Transverse colon (tissue), 4 donors: ENCODE measurements at places on chromosomes 7 and 10. TPM values are rescaled to one million over a fixed set of nuclear protein-coding genes. Genes with fewer than 3 reads are reported as not detected.

DNA sequence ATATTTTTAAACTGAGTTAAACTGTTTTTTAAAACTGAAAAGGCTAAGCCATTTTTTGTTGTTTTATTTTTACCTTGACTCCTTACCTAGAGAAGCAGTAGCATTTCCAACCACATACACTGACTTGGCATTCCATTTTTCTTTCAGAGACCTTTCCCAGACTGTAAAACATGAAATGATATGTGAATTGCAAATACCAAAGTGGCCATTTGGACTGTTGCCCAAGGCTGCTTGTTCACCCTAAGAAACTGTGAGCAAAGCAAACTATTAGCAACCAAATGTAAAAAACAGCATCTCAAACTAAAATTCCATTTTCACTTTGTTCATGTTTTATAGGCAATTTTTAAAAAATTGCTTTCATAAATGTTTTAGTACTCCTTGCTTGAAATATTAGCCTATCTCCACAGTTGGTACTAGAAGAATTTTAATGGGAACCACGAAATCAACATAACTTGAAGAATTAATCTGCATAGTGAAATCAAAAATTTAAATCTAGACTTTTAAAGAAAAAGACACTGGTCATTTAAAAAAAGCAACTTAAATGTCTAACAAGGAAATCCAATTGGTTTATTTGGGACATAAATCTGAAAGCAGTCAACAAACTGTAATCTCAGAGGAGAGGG lies 10.8 kb downstream of the UROS start:
- no peaks in the 10 kb centered on the region for H3K27me3 ChIP-seq
- no peak overlapping the region for H3K4me3 ChIP-seq
- no peak for DNase-seq
- H3K36me3 ChIP-seq, result peaks cover 22% of the 10 kb centered on the region
- no peaks in the 10 kb centered on the region for H3K4me1 ChIP-seq
- no peak overlapping the region for H3K27ac ChIP-seq

- no peak overlapping the region for H3K4me3 ChIP-seq
- H3K4me1 ChIP-seq, result no peaks in the 10 kb centered on the region
- H3K36me3 ChIP-seq, result no peaks in the 10 kb centered on the region
- DNase-seq, result no peak
- H3K27me3 ChIP-seq, result no peaks in the 10 kb centered on the region
Measured at GRCh38 chr10:114905450-114905849, 32.5 kb upstream of the TRUB1 start.

DNA sequence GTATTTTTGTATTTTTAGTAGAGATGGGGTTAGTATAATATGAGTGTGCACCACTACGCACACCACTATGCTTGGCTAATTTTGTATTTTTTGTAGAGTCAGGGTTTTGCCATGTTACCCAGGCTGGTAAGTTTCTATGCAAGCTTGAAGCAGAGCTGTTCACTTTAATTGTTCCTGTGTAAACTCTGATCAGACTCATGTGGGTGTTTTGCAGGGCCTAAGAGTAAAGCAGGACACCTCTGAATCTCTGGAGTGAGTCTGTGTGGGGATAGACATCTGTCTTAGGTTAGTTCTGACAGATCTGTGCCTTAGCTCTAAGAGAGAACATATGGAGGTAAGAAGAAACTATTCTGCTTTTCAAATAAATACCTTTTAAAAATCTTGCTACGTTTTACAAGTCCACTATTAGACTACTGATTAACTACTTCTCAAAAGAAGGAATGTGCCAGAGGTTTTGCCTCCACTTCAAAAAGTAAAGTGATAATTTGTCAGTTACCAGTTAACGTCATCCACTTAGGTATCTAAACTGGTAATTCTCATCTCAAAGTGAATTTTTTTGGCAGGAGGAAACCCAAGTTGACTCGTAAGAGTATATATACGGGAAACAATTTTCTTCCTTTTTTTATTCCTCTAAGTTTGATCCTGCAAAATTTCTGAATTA lies 1.1 kb downstream of the COL17A1 start:
- H3K27ac ChIP-seq, result no peak overlapping the region
- no peaks in the 10 kb centered on the region for H3K36me3 ChIP-seq
- H3K4me3 ChIP-seq, result no peak overlapping the region
- no peaks in the 10 kb centered on the region for H3K27me3 ChIP-seq
- DNase-seq, result no peak
- no peaks in the 10 kb centered on the region for H3K4me1 ChIP-seq

GRCh38 chr7:139044813-139045794 lies 9.3 kb upstream of the ZC3HAV1L start:
- no peaks in the 10 kb centered on the region for H3K27me3 ChIP-seq
- H3K36me3 ChIP-seq, result peaks cover 23% of the 10 kb centered on the region
- no peak for DNase-seq
- H3K4me1 ChIP-seq, result no peaks in the 10 kb centered on the region
- no peak overlapping the region for H3K27ac ChIP-seq

- H3K27me3 ChIP-seq, result no peaks in the 10 kb centered on the region
- H3K27ac ChIP-seq, result no peak overlapping the region
- no peak overlapping the region for H3K4me3 ChIP-seq
Measured at GRCh38 chr10:76583711-76584161, 1053.9 kb downstream of the KCNMA1 start.

MTG1 gene
- 26.5 TPM for total RNA-seq
